ENCODE measurements at places on chromosomes 6 and 20.

GRCh38 chr20:62733891-62734290, 25.3 kb downstream of the NTSR1 start:
- peaks cover 22% of the 10 kb centered on the region for H3K4me1 ChIP-seq
- H3K4me3 ChIP-seq: no peak overlapping the region
- H3K36me3 ChIP-seq: no peaks in the 10 kb centered on the region
- H3K27ac ChIP-seq: no peak overlapping the region
- DNase-seq: no peak
- peaks cover 9% of the 10 kb centered on the region for H3K27me3 ChIP-seq

- no peaks in the 10 kb centered on the region for H3K27me3 ChIP-seq
- DNase-seq: no peak
- peaks cover 4% of the 10 kb centered on the region for H3K4me1 ChIP-seq
- H3K36me3 ChIP-seq: no peaks in the 10 kb centered on the region
- H3K27ac ChIP-seq: no peak overlapping the region
These were observed 27.2 kb upstream of the SRSF6 start for GRCh38 chr20:43430265-43431133.

GRCh38 chr6:89287351-89288028, 27.6 kb downstream of the GABRR2 start:
- H3K4me1 ChIP-seq: no peaks in the 10 kb centered on the region
- H3K27ac ChIP-seq: no peak overlapping the region
- no peak for DNase-seq
- H3K36me3 ChIP-seq: no peaks in the 10 kb centered on the region
- H3K27me3 ChIP-seq: no peaks in the 10 kb centered on the region
- H3K4me3 ChIP-seq: no peak overlapping the region

DNA sequence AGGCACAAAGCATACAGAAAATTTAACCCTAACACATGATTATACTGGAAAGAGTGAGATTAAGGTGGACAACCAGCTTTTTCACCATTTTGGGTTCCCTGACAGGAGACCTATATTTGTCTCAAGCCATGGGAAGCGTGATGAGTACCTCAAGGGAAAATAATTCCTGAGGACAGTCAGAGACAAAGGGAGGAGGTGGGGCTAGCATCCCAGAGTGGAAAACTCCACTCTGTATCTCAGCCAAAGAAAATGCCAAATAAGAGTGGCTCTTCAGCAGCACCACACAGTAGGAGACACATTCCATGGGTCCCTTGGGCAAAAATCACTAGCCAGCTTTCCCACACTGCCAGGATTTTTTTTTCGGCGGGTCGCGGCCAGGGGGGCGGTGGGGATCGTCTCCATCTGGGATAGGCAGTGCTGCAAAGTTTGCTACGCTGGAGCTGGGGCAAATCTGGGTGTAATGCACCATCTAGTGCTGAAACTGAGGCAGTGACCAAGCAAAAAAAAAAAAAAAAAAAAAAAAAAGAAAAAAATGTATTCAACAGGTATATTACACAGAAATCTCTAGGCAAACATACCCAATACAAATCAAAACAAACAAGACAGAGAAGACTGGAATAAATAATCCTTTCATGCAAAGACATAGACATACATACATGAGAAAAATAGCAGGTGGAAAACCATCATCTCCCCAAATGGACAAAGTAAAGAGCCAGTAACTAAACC, 77.3 kb upstream of the SLC35F1 start:
- H3K4me1 ChIP-seq: no peaks in the 10 kb centered on the region
- DNase-seq: no peak
- no peaks in the 10 kb centered on the region for H3K27me3 ChIP-seq
- no peaks in the 10 kb centered on the region for H3K36me3 ChIP-seq

DNA sequence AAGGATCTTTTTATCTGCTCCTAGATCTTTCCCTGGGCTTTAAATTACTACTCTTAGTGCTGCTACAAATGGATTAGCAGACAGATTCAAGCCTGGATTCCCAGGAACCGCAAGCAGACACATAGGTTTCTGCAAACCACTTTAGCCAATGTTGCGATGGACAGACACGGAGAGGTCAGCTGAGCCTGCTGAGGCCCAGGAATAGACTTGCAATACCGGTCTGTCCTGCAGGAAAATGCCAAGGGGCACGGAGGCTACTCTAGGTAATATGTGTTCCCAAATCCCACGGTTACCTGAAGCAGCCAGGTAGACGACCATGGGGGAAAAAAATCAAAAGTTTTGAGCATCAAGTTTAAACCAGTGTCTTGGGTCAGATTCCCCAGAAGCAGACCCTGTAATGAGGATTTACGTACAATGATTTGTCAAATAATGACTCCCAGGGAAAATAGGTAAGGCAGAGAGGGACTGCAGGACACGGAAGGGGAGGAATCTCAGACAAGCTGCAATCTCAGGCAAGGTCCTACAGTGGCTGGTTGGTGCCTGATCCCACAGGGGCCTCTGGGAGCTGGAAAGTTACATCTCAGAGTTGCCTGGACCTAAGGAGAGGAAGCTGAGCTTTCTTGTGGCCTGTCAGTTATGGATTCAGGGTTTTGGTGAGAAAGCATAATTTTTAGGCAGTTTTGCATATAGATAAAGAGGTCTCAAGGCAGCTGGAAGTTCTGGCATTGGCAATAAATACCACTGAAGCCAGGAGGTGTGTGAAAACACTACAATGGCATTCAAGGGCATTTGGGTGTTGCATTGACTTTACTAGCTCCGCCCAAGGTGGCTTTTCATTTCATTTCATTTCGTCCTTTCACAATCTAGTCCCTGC, 12.5 kb downstream of the OTOR start:
- peaks cover 3% of the 10 kb centered on the region for H3K4me1 ChIP-seq
- H3K36me3 ChIP-seq: no peaks in the 10 kb centered on the region
- H3K4me3 ChIP-seq: no peak overlapping the region
